ENCODE measurements at places on chromosomes 1 and 21. TPM values are rescaled to one million over a fixed set of nuclear protein-coding genes. Genes with fewer than 3 reads are reported as not detected.

The SH2D2A gene
- 5.2 TPM for total RNA-seq

The FAAH gene
- total RNA-seq = 0.82 TPM

The PRPF38A gene
- 21.0 TPM for total RNA-seq

The UFC1 gene
- 93.5 TPM for total RNA-seq

The FCRL6 gene
- total RNA-seq = not detected

The C8A gene
- total RNA-seq = not detected

The HSF2BP gene
- 1.4 TPM for total RNA-seq

The CITED4 gene
- 62.6 TPM for total RNA-seq

The TNFAIP8L2 gene
- not detected for total RNA-seq

The SORT1 gene
- total RNA-seq = 3.4 TPM

The EDARADD gene
- total RNA-seq = 2.9 TPM

The OSBPL9 gene
- total RNA-seq = 38.0 TPM

The PHTF1 gene
- 16.1 TPM for total RNA-seq

The C1orf210 gene
- total RNA-seq = not detected

The SMCP gene
- not detected for total RNA-seq

The CLCA4 gene
- total RNA-seq = not detected

The KRTAP7-1 gene
- not detected for total RNA-seq

The DCST2 gene
- total RNA-seq = not detected

The GBP2 gene
- total RNA-seq = 1.3 TPM

The KCNE1 gene
- not detected for total RNA-seq

The PIGP gene
- total RNA-seq = 17.8 TPM

The BARHL2 gene
- total RNA-seq = not detected

The DYNLT4 gene
- 0.29 TPM for total RNA-seq

The ALPL gene
- 0.33 TPM for total RNA-seq

Data from A549 treated with CpdA at 1 μM for 4 hours (cell line).